CD4-positive, alpha-beta T cell treated with Interferon alpha-2 for 1 hour (primary cell): ENCODE measurements at places on chromosomes 2 and 18.

GRCh38 chr2:119049968-119050704, 108.1 kb downstream of the MARCO start:
- DNase-seq: no peak

- DNase-seq: no peak
These were observed 647.3 kb downstream of the SOCS6 start for GRCh38 chr18:70936160-70936559.

DNA sequence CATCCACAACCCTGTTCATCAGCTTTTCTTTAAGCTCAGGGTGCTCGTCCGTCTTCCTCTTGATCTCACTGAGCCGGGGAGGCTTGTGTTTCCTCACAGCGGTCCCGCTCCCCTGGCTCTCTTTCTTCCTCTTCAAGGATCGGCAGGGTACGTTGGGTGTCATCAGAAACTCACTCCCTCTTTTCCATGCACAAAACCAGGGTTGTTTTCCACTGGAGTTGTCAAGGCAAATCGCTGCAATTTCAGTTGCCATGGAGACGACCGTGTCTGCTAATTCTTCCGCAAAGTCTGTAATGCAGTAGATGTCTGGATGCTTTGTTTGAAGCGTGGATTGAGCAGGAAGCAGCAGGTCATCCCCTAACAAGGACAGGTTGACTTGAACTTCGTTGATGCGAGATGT, 146.4 kb downstream of the DAW1 start:
- no peak for DNase-seq

DNA sequence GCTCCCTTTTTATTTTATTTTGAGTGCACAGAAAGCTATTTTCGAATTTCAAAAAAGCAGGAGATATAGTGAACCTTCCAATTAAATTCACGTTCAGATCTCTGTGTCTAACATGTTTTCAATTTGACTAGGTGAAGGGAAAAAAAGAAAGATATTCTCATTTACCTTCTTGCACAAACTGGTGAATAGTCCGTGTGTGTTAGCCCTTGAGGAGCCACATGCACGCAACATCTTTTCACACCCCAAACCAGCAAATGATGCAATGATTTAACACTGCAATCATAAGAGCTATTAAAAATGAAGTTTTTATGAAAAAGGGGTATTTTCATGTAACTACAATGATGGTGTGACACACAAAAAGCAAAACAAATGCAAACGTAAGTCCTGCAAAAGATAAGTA, 109.8 kb downstream of the CPO start:
- no peak for DNase-seq

GRCh38 chr18:48306838-48307237, 102.3 kb downstream of the ZBTB7C start:
- DNase-seq: no peak

- DNase-seq: no peak
These were observed 142.8 kb downstream of the CCDC148 start for GRCh38 chr2:158313734-158314133.

DNA sequence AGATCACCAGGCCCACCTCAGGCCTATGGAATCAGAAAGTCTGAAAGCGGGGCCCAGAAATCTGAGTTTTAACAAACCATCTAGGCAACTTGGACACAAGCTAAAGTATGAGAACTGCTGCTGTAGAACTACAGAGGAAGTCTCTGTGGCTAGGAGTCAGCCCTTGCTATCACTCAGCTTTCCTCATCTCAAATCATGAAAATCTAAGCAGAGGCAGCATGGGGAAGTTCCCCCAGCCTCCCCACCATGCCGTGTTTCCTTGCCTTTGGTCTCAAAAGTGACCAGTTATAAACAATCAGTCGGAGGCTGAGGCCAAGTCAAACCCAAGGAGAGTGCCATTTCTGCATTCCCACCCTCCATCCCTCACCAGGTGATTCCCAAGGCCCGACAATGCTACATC, 404.7 kb downstream of the BCL11A start:
- DNase-seq: no peak

DNA sequence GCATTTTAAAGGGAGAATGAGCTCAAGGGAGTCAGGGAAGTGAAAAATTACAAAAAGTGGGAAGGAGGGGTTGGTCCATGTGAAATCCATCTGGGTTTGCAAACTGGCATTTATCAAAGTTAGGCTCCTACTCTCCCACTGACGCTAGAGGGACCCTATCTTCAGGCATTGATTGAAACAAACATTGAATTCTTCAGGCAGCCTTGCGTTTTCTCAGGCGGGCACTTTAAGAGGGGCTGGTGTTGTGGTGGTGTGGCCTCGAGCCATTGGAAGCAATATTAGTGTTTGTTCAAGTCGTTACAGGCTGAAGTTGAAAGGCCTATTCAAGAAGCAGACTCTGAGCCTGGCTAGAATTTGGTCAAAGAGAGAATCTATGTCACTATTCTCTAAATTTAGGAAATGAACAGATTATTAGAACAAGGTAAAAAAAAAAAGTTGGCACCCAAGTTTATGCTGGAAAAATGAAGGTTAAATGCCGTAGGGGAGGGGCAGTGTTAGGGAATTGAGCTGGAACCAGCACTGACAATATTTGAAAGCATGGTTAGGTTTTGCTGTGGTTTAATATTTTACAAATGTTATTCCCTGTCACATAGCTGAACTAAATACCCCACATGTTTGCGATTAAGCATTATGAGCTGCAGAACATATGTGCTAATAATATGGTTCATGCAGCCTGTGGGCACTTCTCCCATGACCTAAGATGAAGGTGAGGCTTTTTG, 36.8 kb downstream of the STON1 start:
- no peak for DNase-seq

- no peak for DNase-seq
These were observed 16.7 kb upstream of the MC4R start for GRCh38 chr18:60389314-60389713.

DNA sequence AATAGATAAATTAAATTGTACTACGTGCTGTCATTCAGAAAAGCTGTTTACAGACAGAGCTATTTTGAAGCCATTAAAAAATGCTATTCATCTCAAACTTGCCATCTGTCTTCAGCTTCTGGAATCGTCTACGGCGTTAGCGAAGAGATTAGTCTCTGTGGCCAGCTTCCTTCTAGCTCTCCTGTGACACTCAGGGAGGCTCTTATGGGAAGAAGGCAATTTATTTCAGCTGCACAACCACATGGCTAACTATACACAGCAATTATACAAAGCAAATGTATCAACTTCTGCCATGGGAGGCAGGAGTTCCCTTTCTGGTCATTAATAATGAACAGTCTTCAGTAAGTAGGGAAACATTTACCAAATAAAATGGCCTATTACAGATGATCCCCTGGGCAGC, 6.3 kb downstream of the CTAGE1 start:
- no peak for DNase-seq

DNA sequence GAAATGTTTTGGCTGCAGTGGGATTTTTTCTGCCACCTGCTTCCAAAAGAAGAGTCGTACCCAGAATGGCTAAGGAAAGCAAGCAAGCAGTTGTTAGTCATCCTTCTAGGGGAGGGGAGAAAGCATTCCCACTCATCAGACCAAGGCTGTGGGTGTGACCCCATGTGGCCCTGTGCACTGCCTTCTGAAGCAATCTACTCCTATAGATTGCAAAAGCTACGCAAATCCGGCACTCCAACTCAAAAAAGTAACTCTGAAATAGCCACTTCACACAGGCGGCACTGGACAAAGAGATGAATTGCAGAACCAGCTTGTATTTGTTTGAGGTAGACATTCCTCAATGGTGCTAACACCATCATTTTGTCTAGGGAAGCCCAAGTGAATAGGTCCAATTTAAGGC, 44.3 kb downstream of the ST3GAL5 start:
- DNase-seq: no peak

GRCh38 chr18:50797142-50797541, 22.7 kb downstream of the MRO start:
- DNase-seq: no peak

DNA sequence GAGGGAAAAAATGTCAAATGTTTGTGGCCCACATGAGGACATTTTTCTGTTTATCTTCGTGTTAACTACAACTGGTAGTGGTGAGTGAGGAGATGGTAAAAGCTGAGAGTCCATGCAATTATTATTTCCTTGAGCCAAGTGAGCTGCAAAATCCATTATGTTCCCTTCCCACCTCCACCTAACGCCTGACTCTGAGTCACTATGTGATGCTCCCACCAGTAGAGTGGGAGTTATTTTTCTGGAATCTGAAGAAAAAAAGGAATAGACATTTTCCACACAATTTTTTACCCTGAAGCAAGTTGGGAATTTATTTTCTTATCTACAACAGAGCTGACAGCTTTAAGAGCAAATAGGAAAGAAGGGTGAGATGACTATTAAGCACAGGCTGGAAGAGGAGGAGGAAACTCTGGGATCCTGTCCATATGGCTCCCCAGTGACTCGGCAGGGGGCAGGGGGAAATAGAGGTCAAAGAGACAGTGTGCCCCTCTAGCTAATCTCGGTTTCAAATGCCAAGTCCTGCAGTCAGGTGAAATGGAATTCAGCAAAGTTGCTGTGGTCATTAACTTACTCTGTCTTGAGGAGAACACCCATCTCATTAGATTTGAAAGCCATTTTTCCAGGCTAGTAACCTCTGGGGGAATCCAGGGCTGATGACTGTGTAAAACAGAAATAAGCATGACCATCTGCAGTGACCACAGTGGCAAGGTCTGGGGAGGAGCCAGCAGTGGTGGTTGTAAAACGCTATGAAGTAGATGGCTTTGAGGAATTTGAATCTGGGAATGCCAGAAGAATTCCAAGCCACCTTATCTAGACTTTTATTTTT, 463.9 kb downstream of the STK39 start:
- DNase-seq: no peak

DNA sequence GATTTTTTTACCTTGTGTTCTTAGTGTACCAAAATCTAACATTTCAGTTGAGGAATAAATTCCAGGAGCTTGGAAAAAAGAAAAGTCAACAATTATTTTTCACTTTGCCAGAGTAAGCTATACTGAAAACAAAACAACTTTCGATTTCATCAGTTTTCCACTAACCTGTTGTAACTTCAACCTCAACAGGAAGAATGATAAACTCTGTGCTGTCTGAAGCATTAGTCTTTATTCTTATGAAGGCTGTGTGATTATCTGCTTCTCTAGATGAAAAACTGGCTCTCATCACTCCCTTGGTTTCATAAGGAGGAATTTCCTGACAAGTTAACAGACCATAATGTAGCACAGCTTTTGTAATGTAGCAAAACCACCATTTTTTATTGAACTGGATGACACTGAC, 121.2 kb downstream of the ZAP70 start:
- DNase-seq: no peak
